CD4-positive, alpha-beta T cell treated with Interleukin-12 subunit alpha and Interleukin-12 subunit beta, for 1 hour (primary cell): ENCODE measurements at places on chromosomes 5 and 9.

GRCh38 chr5:96120120-96120519, 158.5 kb upstream of the ELL2 start:
- DNase-seq: no peak

GRCh38 chr5:36397901-36398536, 96.3 kb upstream of the RANBP3L start:
- no peak for DNase-seq

- no peak for DNase-seq
Measured at GRCh38 chr5:15074651-15075050, 203.1 kb upstream of the ANKH start.

DNA sequence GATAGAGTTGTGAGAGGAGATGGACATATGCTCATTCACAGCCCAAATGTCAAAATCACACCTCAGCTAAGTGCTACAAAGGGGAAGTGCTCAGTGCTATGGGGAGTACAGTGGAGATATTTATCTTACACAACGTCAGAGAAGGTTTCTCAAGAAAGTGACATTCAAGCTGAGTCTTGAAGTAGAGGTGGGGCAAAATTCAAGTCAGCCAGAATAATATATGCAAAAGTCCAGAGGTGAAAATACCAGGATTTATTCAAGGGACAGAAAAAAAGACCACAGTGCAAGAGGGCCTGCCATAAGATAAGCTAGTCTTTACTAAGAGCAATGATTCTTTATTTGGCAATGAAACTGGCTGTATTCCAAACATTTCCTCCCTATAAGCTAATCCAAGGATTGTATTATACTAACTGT, 327.8 kb upstream of the PIK3R1 start:
- DNase-seq: no peak

DNA sequence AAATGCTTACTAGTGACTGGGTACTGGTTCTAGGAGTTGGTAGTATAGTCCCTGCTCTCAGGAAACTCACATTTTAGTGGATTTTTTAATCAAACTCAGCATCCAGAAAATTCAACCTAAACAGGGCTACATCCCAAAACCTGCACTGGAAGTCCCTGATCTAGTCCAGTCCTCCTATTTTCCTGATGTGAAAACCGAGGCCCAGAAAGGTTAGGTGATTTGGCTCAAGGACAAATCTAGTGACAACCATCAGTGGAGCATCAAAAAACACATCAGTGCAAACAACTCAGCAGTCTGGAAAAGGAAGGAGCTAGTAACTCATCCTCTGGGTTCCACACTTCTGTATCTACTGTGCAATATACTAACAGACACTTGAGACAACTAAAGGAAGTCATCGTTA, 38.2 kb downstream of the SERINC5 start:
- DNase-seq: no peak

DNA sequence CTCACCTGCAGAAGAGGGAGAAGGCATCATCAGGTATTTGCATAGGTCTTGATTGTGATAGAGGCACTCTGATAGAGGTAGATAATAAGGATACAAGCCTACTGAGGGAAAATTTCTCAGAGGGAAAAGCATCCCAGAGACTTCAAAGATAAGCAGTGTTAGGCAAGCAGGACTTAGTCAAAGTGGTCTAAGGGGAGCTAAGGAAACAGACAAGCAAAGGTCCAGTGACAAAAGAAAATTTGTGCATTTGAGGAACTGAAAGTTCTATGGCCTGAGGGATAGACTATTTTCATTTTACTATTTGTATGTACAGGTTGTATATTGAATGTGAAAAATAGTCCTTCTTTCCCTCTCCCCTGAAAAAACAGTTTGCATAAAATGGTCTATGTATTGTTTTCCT, 27.4 kb downstream of the OXCT1 start:
- DNase-seq: no peak
